Activated CD4-positive, alpha-beta T cell treated with anti-CD3 and anti-CD28 coated beads, Interleukin-2, Interleukin-6, amounts not matched to agents 100 ng/mL and 50 ng/mL, durations not matched to agents 16 hours and 8 hours (primary cell): ENCODE measurements at places on chromosomes 13 and 19.

DNA sequence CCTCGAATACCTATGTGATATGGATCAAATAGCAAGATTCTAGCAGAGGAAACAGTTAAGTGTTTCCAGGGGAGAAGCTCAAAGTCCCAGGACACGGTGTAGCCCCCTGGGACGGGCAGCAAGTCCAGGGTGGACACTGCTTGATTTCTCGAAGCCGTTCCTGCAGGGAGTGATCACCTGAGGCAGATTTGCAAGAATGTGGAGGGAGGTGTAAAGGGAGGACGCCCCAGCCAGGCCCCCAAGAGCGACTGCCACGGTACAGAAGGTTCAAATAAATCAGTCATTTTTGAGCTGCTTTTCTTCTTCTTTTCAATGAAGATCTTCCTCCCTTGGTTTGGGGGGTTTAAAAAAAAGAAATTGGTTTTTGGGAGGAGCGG is 41.4 kb downstream of the KLF2 start:
- no peak for DNase-seq

- peak; percentile 32 for DNase-seq
Observed at GRCh38 chr19:12785431-12786031, 5.8 kb upstream of the JUNB start.

- peak; percentile 75 for DNase-seq
Observed at GRCh38 chr13:49585220-49586157, at the start of gene RCBTB1. Gene RCBTB1 (minus strand): TSS chr13:49585558. CDS start chr13:49567279, 18,279 bp downstream.

DNA sequence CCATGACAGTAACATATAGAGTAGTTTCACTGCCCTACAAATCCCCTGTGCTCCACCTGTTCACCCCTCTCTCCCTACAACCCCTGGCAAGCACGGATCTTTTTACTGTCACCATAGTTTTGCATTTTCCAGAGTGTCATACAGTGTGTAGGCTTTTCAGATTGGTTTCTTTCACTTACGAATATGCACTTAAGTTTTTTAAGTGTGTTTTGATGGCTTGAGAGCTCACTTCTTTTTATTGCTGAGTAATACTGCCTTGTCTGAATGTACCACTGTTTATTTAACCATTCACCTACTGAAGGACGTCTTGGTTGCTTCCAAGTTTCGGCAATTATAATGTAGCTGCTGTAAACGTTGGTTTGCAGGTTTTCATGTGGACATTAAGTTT is 175.1 kb downstream of the ITGBL1 start:
- no peak for DNase-seq

DNA sequence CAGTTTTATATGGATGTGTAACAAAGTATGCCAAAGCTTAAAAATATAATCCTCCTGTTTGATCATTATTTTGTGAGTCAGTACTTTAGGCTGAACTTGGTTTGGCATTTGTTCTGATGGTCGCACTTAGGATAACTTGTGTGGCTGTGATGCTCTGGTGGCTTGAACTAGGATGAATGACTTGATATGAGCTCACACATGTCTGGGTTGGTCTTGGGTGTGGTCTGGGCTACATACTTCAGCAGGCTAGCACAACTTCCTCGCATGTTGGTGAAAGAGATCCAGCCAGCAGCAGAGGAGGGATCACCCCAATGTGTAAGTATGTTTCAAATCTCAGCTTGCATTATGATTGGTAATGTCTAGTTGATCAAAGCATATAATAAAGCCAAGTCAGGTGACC is 969.1 kb upstream of the PCDH9 start:
- no peak for DNase-seq

- DNase-seq = peak; percentile 68
Observed at GRCh38 chr19:4870025-4870700, 2.7 kb upstream of the PLIN3 start.

DNA sequence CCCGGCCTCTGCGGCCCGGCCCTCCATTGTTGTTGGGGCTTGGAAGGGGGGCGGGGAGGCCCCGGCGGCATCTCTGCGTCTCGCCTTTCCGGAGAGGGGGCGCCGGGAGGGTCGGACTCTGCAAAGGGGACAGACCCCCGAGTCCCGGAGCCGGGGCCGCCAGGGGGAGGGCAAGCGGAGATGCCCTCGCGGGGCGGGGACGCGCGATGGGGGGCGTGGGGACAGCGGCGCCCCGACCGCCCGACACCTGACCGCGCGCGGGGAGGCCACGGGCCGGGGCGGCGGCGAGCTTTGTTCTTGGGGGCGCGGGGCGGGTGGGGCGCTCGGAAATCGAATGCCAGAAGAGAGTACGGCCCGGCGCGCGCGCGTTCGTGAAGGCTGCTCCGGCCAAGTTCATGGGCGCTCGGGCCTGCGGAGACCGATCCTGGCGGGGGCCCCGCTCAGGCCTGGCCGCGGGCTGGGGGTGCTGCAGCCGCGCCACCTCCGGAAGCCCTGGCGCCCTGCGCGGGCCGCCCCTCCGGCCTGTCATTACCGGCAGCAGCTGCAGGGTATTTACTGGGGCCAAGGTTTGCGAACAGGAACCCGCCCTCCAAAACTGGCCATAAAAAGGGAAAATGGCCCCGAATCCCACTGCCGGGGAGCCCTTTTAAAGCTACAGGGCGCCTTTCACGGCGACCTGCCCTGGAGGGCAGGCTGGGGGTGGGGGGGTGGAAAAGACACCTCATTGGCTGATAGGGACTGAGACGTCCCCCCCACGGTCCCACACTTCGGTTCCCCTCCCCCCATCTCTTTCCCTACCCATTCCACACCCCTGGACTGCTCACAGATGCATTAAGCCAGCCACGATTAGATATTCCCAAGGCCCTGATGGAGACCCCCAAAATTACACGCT is 11.1 kb upstream of the NANOS3 start:
- no peak for DNase-seq

GRCh38 chr13:105990256-105990958 is 545.1 kb downstream of the EFNB2 start:
- DNase-seq = no peak

DNA sequence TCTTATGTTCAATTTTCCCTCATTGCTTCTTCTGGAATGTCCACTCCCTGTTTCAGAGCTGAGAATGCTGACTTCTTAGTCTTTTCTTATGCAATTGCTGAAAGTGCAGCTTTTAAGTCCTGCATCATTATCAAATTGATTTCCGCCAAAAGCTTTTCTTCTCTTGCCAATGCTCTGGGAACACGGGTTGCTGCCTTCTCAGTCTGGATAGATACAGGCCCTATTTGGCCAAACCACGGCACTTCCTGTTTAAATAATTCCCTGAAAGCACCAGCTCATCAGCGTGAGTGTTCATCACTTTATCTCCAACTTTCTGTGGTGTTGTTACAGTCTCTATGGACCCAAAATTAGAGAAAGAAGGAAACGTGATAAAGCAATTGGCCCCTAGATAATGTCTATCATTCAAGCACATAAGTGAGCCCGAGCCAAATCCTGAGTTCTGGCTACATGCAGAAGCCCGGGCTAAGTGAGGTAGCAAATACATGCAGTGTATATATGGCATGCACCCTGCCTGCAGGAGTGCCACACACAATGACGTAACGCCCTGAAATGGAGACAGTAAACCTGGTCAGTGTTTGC is 85.7 kb downstream of the CYSLTR2 start:
- DNase-seq = no peak

DNA sequence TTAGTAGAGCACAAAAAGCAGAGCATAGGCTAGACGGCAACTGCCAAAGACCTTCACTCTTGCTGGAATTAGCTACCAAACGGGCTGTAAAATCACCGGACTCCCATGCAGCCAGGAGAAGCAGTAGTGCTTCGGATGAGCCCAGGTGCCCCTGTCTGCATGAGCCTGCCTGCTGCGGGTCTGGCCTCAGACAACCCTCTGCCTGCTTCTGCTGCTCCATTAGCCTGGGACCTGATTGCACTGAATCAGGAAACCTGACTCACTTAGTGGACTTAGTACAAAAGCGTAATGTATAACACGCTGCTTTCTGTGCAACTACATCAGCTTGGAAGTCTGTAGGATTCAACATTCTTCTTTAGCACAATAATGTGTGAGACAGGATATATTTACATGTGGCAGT is 170.0 kb downstream of the LMO7 start:
- no peak for DNase-seq

GRCh38 chr19:46487802-46488445 is 7.7 kb downstream of the PNMA8B start:
- peak; percentile 78 for DNase-seq

DNA sequence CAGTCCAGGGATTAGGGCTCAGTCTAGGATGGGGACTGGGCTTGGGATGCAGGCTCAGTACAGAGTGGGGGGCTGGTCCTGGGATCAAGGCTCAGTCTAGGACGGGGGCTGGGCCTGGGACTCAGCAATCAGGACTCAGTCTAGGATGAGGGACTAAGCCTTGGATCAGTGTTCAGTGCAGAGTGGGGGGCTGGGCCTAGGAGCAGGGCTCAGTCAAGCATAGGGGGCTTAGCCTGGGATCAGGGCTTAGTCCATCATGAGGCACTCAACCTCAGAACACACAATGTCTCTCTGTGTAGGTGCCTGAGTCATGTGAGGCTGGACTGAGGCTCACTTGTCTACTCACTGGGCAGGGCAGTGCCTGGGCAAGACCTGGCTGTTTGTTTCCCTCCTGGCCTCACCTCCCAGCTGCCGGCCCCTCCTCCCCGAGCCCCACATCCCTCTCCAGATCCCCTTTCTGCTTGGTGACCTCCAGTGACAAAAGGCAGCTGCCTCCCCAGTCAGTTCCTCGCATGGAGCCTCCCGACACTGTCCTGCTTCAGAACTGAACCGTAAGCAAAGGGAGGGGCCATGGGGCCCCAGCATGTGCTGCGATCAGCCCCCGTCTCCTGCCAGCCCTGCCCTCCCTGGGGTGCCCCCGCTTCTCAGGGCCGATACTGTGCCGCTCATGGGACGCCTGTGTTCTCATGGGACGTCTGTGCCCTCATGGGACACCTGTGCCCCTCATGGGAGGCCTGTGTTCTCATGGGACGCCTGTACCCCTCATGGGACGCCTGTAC is 6.5 kb upstream of the S1PR4 start:
- DNase-seq = no peak

DNA sequence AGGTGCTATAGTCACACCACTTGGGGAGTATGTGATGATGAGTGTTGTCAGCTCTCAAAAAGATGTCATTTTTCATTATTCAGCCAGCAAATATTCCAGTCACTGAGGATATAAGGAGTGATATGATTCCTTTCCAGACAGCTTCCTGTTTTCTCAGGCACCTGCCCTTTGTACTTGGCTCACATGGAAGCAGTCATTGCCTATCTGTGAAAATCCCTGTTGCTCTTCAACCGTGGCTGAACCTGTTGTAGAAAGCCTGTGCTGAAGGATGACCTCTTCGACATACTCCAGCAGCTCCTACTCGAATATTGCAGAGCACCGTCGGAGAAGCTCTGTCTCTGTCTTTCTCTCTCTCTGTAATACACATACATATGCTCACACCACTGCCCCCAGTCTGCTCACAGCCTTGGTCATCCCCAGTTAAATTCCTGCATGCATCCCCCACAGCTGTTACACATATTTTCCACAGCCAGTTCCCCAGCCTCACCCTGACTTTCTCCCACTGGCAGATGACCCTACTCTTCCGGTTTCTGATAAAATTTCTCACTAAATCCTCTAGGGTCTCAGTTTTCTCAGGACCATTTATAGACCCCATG is 204.2 kb upstream of the ARGLU1 start:
- DNase-seq = no peak

DNA sequence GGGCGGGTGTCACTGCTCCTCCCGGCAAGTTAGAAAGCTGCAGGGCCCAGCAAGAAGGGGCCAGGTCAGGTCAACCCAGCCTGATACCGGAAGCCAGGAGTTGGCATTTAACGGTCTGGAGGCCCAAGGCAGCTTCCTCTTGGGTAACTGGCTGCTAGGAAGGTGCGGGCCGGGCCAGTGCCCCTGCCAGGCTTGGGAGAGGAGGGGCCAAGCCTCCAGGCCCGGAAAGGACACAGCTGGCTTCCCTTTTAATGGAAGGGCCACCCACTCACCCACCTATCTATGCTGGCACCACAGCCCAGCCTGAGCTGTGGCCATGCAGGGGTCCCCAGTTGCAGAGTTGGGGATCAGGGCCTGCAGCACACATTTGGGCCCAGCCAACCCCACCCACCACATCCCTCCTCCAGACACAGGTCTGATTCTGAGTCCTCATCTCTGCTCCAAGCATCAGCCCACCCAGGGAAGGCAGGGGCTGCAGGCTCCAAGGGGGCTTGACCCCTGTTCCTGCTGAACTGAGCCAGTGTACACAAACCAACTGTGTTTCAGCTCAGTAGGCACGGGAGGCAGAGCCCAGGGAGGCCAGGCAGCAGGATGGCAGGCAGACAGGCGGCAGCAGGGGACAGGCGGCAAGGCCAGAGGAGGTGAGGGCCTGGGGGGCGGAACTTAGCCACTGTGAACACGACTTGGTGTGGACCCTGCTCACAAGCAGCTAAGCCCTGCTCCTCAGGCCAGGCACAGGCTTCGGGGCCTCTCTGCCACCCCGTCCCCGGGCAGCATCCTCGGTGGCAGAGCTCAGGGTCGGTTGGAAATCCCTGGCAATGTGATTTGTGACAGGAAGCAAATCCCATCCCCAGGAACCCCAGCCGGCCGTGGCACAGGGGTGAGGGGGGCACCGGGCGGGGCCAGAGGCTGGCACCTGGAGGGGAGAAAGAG is 40.8 kb downstream of the ZSWIM4 start:
- DNase-seq = peak; percentile 36

DNA sequence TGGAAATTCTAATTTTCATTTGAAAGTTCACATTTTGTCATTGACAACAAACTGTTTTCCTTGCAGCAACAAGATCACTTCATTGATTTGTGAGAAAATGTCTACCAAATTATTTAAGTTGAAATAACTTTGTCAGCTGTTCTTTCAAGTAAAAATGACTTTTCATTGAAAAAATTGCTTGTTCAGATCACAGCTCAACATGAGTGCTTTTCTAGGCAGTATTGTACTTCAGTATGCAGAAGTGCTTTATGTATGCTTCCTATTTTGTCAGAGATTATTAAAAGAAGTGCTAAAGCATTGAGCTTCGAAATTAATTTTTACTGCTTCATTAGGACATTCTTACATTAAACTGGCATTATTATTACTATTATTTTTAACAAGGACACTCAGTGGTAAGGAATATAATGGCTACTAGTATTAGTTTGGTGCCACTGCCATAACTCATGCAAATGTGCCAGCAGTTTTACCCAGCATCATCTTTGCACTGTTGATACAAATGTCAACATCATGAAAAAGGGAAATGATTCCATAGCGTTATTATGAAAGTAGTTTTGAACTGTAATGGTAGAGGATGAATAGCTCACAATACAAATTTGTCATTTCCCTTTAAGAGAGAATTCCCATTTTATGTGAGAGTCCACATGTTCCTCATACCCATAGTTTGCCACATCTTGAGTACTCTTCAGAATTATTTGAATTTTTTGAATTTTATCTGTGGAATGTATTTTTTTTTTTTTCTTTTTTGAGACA is 2.6 kb downstream of the BRCA2 start:
- DNase-seq = no peak

- DNase-seq = no peak
Observed at GRCh38 chr13:22256111-22256639, 585.3 kb downstream of the FGF9 start.

DNA sequence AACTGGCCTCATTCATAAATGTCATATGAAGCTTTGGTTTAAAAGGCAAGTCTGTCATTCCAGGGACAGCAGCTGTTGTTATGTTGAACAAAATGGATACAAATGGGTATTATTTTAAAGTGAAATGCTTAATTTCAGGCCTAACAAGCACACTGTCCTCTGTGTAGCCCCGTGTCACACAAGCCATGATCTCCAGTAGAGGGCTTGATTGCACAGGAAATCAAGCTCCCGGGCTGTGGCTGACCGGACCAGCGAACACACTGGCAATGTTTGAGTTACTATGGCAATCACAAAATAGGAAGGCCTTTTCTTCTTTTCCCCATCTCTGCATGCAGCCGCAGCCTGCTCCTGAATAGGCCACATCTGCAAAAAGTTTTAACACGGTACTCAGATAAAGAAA is 64.0 kb upstream of the GSX1 start:
- DNase-seq = no peak
